ENCODE measurements at places on chromosomes 3 and 15.

GRCh38 chr3:73624017-73624820, 522 bp downstream of the PDZRN3 start:
- DNase-seq = no peak

DNA sequence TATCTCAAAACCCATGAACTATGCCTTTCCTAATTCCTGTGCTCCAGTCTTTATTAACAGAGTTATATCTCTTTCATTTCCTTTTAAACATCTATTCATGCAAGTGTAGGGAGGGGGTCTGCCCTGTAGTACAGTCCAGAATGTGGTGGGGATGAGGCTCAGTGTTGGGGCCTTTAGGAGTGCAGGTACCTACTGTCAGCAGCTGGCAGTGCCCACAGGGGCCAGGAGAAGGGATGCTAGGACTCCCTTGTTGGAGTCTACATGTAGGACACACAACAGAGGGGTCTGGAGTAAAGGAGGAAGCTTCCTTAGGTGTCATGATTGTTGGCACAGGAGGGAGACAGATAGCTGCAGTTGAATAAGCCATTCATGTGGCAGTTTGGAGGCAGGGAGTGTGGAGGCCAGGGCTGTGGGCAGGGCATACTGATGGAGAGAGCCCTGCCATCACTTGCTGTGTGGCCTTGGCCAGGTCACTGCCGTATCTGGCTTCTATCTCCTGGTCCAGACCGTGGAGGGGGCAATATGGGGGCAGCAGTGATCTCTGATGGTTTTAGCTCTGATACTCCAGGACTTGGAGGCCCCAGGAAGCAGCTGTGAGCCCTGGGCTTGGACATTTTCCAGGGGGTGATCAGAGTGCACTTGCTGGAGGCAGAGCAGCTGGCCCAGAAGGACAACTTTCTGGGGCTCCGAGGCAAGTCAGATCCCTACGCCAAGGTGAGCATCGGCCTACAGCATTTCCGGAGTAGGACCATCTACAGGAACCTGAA, 29.5 kb downstream of the ESYT3 start:
- DNase-seq = no peak

- no peak for DNase-seq
Measured at GRCh38 chr3:158312560-158313141, 202.8 kb downstream of the RSRC1 start.

- DNase-seq = no peak
Measured at GRCh38 chr3:156659260-156659659, 15.1 kb upstream of the TIPARP start.

DNA sequence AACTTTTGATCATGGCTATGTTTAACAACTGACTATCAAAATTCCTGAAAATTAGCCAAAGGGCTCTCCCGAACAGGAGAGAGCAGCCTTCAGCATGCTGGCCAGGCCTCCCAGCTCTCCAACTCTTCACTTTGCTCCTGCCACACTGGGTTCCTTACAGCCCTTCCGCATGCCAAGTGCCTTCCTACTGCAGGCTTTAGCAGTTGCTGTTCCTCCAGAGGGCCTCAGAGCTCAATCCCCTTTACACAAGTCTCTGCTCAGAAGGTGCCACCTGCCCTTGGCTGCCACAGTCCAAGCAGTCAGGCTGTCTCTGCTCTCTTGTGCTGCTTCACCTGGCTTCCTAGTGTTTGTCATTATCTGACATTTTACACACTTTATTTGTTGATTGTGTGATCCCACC, 553.1 kb upstream of the PPP2R3A start:
- DNase-seq = no peak

DNA sequence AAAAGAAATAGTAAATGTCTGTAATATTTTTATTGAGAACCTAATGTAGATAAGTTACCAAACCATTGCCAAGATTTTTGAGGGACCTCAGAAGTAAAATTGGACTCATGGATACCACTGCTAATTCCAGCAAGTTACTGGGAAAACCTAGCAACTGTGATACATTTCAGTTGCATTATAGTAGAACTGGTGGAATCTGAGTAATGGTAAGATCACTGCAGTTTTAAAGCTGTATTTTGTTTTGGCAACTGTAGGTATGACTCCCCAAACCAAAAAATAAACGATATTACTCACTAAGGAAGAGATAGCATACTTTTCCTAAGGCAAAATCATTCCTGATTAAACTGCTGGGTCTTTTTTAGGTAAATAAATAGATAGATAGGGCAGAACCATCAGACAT, 54.0 kb downstream of the ARMC8 start:
- no peak for DNase-seq

- no peak for DNase-seq
Measured at GRCh38 chr3:48236531-48236930, 4.4 kb upstream of the ZNF589 start.

DNA sequence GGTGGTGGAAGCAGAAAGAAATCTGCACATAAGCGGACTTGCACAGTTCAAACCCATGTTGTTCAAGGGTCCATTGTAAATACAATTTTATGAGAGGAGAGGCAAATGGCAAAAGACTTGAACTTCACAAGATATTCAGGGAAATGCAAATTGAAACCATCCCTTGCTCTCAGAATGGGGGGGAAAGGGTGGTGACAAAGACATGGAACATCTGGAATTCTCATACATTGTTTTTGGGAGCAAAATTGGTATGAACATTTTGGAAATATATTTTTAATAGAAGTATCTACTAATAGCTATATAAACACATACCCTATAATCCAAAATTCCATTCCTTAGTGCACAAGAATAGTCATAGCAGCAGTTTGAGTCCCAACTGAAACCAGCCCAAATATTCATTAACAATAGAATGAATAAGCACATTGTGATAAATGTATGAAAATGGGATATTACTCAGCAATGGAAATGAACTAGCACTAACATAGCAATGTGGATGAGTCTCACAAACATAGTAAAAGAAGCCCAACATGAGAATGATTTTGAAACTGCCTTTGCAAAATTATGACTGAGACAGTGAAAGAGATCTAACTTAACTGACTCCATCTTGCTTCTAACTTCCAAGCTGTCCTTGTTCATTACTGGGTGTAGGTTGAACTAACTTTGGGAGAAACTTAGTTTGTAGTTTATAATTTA, 77.2 kb downstream of the CD200R1L start:
- no peak for DNase-seq

DNA sequence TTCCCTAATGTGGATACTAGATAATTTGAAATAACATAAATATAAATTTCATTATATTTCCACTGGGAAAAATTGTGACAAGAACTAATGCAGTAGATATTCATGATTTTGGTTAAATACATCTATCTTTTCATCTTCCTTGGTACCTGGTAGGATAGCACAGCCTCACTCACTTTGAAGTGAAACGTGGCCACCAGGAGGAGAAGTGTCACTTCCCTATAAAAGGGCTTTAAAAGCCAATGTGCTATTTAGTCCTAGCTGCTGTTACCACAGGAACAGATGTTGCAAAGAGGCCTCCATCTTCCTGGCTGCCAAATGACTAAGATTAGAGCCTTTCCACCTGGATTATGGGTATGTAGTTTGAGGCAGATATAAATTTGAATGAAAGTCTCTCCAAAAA, 140.0 kb downstream of the PLOD2 start:
- no peak for DNase-seq

DNA sequence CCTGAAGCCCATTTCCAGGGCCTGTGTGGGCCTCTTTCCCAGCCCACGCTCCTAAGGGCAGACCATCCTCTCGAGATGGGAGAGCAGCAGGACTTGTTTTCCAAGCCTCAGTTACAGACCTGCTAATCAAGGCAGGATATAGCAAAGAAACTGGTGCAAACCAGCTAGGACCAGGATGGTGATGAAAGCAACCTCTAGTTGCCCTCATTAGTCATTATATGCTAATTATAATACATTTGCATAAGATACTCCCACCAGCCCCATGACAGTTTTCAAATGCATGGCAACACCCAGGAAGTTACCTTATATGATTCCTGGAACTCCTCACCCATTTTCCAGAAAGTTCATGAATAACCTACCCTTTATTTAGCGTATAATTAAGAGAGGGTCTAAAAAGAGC, 34.4 kb upstream of the TRH start:
- DNase-seq = no peak

- DNase-seq = no peak
Measured at GRCh38 chr3:39637807-39638206, 170.3 kb downstream of the MOBP start.

- no peak for DNase-seq
Measured at GRCh38 chr3:172104471-172105072, 65.2 kb downstream of the FNDC3B start.

GRCh38 chr3:18751514-18751913, 326.4 kb upstream of the SATB1 start:
- DNase-seq = no peak

GRCh38 chr15:48020166-48020565, 100.6 kb upstream of the SLC24A5 start:
- no peak for DNase-seq

DNA sequence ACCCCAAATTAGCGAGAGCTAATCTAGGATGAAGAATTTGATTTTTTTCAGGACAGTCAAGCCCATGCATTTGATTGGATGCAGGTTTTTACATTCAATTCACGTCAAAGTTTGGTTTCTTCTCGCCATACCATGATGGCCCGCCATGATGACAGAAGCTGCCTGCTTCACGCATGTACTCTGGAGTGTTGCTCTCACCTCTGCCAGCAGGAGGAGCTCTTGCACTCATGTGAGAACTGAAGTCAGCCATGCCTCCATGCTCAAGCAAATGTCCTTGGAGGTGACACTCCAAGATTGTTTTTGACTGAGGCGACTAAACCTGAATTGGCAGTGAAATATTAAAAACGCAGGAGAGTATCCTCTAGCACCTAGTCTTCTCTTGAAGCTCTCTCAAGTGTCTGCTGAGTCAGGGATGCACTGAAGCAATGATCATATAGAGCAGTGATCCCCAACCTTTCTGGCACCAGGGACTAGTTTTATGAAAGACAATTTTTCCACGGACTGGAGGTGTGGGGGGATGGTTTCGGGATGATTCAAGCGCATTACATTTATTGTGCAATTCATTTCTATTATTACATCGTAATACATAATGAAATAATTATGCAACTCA, 120.9 kb downstream of the SAMMSON start:
- DNase-seq = peak; percentile 56

- no peak for DNase-seq
Measured at GRCh38 chr15:95327661-95328060, 1002.8 kb upstream of the NR2F2 start.

DNA sequence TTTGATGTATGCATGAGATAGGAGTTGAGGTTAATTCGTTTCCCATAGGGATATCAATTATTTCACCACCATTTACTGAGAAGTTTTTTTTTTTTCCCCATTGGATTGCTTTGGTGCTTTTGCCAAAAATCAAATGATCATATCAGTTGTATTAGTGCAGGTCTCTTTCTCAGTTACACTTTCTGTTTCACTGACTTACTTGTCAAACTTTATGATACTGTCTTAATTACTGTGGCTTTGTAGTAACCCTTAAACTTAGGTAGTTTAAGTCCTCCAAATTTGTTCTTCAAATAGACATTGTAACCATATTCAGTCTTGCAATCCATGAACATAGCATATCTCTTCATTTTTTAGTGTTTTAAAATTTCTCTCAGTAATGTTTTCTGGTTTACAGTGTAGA, 259.9 kb upstream of the SLCO3A1 start:
- DNase-seq = no peak

DNA sequence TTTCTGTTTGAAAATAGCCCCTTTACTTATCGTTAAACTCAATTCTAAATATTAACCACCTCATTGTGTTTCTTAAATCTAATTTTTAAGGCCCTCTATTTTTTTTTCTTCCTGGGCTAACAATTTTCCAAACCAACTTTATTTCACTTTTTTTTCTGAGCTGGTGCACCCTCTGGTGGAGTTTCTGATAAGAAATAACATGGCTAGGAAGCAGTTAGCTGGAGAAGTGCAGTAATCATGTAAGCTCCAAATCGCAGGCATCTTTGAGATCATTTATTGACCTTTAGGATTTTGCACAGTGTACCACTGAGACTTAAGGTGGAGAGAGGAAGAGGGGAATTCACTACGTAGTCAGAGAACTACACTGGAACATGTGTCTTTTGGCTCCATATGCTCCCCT, 6.4 kb downstream of the TMEM207 start:
- no peak for DNase-seq

- no peak for DNase-seq
Measured at GRCh38 chr3:138913766-138914165, 33.2 kb downstream of the FOXL2 start.

DNA sequence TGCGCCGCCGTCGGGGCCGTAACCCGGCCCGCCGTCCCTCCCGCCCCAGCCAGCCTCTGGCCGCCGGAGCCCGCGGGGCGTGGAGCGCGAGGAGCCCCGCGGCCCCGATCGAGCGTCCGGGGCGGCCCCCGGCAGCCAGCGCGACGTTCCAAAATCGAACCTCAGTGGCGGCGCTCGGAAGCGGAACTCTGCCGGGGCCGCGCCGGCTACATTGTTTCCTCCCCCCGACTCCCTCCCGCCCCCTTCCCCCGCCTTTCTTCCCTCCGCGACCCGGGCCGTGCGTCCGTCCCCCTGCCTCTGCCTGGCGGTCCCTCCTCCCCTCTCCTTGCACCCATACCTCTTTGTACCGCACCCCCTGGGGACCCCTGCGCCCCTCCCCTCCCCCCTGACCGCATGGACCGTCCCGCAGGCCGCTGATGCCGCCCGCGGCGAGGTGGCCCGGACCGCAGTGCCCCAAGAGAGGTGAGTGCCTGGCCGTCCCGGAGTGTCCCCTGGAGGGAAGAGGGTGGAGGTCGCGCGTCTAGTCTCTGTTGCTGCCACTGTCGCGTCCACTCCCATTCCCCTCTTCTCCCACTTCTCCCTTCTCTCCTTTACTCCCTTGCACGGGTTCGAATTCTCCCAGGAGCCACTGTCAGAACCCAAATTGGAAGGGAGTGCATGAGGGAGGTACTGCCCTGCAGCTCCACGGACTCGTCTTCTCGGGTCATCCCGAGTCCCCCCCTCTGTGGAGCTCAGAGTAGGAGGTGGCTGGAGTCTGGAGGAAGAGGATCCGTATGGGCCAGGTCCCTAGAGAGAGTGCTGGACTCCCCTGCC, 585 bp downstream of the CSK start:
- DNase-seq = peak; percentile 74

DNA sequence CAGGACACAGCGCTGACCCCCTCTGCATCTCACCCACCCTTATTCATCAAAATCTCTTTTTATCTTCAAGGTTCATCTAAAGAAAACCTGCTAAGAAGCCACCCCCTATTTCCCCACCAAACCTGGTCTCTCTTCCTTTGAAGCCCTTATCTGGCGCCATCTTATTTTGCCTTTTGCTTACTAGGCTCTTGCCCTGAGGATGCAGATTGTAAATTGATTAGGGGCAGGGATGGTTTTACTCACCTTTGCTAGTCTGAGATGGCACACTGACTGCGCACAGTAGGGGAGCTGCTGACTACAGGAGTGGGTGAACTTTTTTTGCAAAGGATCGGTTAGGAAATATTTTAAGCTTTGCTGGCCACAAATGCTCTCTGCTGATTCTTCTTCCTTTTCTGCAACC, 78.9 kb upstream of the BHLHE40 start:
- DNase-seq = no peak
